Panc1 (cell line): ENCODE measurements at places on chromosomes 3 and 15. TPM values are rescaled to one million over a fixed set of nuclear protein-coding genes. Genes with fewer than 3 reads are reported as not detected.

GRCh38 chr3:31804251-31805051, 176.6 kb downstream of the OSBPL10 start:
- no peaks in the 10 kb centered on the region for H3K36me3 ChIP-seq
- no peak overlapping the region for H3K4me3 ChIP-seq
- H3K27ac ChIP-seq: no peak overlapping the region
- no peaks in the 10 kb centered on the region for H3K27me3 ChIP-seq

DNA sequence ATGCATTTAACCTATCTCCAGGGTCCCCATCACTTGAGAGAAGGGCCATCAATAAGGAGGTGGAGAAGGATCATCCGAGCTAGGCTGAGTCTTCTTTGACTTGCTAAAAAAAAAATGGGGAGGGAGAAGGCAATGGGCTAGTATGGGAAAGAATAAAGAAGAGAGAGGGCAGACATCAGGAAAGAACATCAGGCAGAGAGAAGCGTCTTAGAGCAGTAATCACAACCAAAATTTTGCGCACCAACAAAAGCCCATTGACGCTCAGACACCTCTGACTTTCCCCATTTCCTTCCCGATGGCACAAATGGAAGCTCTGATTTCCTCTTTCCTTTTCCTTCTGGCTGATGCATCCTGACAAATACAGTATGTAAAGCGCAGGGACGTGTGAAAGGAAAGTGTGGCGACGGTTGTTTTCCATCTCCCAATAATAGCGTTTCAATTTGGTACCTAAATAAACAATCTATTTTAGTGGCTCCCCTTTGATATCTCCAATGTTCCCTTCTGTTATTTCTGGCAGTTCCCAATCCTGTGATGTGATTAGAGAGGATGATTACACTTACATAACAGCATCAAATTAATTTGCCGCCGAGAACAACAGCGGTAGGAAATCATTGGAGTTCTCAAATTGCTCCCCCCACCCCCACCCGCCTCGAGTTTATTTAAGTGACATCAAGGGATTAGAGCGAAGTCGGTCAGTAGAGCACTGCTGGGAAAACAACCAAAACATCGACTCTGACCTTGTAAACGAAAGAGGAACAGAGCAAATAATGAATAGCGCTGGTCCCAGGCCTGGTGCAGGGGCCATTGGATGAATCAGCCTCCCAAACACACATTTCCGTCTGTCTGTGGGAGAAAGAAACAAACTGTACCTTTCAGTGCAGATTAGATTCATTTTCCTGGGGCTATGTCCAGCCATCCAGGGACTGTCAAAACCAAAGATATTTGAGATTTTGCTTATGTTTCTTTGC, 273.3 kb upstream of the ICE2 start:
- no peak for DNase-seq
- H3K27ac ChIP-seq: no peak overlapping the region
- no peaks in the 10 kb centered on the region for H3K36me3 ChIP-seq
- peaks cover 2% of the 10 kb centered on the region; the same call in 1 of the 2 replicates for H3K27me3 ChIP-seq
- no peak overlapping the region for H3K4me3 ChIP-seq

DNA sequence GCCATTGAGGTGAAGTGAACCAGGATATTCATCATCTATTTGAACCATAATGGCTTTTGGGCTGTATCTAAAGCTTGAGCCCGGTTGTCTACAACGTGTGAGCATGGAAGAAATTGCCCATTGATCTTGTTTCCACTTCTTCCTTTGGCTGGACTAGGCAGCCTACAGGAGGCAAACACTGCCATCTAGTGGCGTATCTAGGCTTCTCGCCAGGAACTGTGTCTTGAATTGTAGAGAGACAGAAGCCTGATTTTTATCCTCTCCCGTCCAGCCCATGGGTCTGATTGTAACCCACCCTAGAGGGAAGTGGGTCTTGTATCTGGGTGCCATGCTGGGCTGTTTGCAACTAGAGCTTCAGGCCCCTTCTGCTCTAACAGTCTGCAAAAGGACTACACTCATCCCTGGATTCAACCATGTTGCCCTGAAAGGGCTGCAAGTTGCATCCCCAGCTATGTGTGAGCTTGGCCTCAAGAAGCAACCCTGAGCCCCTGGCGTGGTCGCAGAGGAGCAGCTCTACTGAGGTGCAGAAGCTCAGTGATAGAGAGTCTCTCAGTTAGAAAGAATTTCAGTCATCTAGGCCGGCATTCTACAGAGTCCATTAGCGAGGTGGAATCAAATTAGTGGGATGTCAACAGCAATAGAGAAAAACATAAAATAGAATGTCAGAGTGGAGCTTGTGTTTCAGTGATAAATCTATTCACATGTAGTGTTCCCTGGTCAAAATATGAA, 170.2 kb upstream of the UMPS start:
- DNase-seq: peak; percentile 64
- no peaks in the 10 kb centered on the region for H3K4me1 ChIP-seq
- H3K27ac ChIP-seq: no peak overlapping the region
- no peaks in the 10 kb centered on the region for H3K36me3 ChIP-seq
- H3K27me3 ChIP-seq: peaks cover 21% of the 10 kb centered on the region
- no peak overlapping the region for H3K4me3 ChIP-seq

- no peak overlapping the region for H3K4me3 ChIP-seq
- no peaks in the 10 kb centered on the region for H3K36me3 ChIP-seq
- H3K27ac ChIP-seq: peak overlapping the region; percentile 48; the same call in 1 of the 2 replicates
- no peaks in the 10 kb centered on the region for H3K27me3 ChIP-seq
- DNase-seq: no peak
- H3K4me1 ChIP-seq: peaks cover 22% of the 10 kb centered on the region
Observed at GRCh38 chr3:24367216-24367615, 127.4 kb downstream of the THRB start.

GRCh38 chr15:65245096-65245856, 34.0 kb upstream of the CILP start:
- H3K27ac ChIP-seq: no peak overlapping the region
- H3K4me3 ChIP-seq: no peak overlapping the region
- no peak for DNase-seq
- no peaks in the 10 kb centered on the region for H3K36me3 ChIP-seq
- no peaks in the 10 kb centered on the region for H3K27me3 ChIP-seq

DNA sequence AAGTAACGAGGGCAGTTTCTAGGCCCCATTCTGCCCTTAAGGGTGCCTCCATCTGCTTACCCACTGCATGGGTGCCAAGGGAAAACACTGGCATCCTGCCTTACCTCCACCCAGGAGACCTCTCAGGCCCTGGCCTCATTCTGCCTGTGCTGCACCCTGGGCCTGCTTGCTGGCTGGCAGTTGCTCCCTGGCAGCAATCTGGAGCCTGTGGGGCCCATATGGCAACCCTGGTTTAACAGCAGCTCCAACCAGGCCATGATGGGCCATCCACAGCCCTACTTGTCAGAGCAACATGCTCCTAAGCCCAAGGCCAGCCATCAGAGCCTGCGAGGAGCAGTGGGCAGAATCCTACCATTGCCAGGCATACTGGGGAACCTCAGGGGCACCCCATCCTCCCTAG, 3.7 kb downstream of the C3orf18 start:
- H3K27ac ChIP-seq: no peak overlapping the region
- no peak for DNase-seq
- peaks cover 9% of the 10 kb centered on the region for H3K4me1 ChIP-seq
- H3K27me3 ChIP-seq: no peaks in the 10 kb centered on the region

GRCh38 chr15:41609123-41609522, 50.1 kb downstream of the TYRO3 start:
- no peak overlapping the region for H3K27ac ChIP-seq
- no peaks in the 10 kb centered on the region for H3K27me3 ChIP-seq
- H3K36me3 ChIP-seq: no peaks in the 10 kb centered on the region
- H3K4me3 ChIP-seq: no peak overlapping the region

DNA sequence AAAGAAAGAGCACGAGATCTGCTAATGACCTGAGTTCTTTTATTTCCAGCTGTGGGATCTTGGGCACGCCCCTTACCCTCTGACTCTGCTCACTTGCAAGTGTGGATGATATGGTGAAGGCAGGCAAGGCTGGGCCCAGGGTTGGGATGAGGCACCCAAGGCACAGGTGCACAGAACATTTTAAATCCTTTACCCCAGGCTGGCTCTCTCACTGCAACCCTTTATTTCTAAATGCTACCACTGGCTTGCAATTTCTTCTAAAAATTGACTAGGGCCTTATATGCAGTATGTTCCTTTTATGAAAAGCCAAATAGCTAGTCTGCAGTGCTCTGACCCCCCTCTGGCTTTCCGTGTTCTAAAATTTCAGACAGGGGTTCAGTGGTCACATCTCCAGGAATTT, 237.7 kb downstream of the VPS13C start:
- DNase-seq: no peak
- peaks cover 3% of the 10 kb centered on the region; the same call in 1 of the 2 replicates for H3K27me3 ChIP-seq
- no peak overlapping the region for H3K4me3 ChIP-seq
- H3K4me1 ChIP-seq: no peaks in the 10 kb centered on the region

DNA sequence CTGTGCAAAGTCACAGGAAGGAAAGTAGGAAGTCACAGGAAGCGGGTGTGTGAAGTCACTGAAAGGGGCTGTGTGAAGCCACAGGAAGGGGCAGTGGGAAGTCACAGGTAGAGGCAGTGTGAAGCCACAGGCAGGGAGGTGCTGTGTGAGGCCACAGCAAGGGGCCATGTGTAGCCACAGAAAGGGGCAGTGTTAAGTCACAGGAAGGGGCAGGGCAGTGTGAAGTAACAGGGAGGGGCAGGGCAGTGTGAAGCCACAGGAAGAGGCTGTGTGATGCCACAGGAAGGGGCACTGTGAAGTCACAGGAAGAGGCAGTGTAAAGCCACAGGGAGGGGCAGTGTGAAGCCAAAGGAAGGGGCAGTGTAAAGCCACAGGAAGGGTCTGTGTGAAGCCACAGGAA, 36.5 kb downstream of the GASK1A start:
- no peak for DNase-seq
- H3K36me3 ChIP-seq: no peaks in the 10 kb centered on the region
- H3K4me1 ChIP-seq: no peaks in the 10 kb centered on the region
- no peak overlapping the region for H3K27ac ChIP-seq

- no peak for DNase-seq
- no peaks in the 10 kb centered on the region; the same call in 1 of the 2 replicates for H3K27me3 ChIP-seq
- no peaks in the 10 kb centered on the region; the same call in 1 of the 2 replicates for H3K4me1 ChIP-seq
- H3K4me3 ChIP-seq: no peak overlapping the region
Observed at GRCh38 chr15:99963096-99963825, 230.0 kb upstream of the LYSMD4 start.

DNA sequence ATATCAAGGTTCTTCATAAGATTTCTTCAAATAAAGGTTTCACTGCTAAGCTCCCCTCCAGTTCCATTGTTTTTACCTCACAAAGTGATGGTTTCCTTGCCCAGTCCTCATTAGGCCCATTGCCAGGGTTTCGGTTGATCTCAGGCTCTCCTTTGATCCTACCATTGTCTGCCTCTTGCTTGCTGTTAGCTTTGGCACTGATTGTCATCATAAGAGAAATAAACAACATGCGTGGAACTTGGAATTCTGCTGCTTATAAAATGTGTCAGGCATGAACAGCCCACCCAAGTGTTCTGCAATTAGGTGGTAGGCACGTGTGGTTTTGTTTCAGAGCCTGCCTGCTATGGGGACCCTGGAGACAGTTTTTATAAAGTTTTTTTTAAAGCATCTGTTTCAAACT, 107.6 kb upstream of the BFSP2 start:
- H3K27ac ChIP-seq: no peak overlapping the region
- H3K4me1 ChIP-seq: peaks cover 3% of the 10 kb centered on the region; the same call in 1 of the 2 replicates
- H3K36me3 ChIP-seq: no peaks in the 10 kb centered on the region
- H3K27me3 ChIP-seq: no peaks in the 10 kb centered on the region; the same call in 1 of the 2 replicates
- no peak for DNase-seq
- H3K4me3 ChIP-seq: no peak overlapping the region

- no peaks in the 10 kb centered on the region; the same call in 1 of the 2 replicates for H3K4me1 ChIP-seq
- no peak overlapping the region for H3K4me3 ChIP-seq
- no peak for DNase-seq
- H3K27me3 ChIP-seq: no peaks in the 10 kb centered on the region
- H3K36me3 ChIP-seq: peaks cover 11% of the 10 kb centered on the region
- H3K27ac ChIP-seq: no peak overlapping the region
Observed at GRCh38 chr15:57253500-57253899, 122.8 kb upstream of the CGNL1 start.

DNA sequence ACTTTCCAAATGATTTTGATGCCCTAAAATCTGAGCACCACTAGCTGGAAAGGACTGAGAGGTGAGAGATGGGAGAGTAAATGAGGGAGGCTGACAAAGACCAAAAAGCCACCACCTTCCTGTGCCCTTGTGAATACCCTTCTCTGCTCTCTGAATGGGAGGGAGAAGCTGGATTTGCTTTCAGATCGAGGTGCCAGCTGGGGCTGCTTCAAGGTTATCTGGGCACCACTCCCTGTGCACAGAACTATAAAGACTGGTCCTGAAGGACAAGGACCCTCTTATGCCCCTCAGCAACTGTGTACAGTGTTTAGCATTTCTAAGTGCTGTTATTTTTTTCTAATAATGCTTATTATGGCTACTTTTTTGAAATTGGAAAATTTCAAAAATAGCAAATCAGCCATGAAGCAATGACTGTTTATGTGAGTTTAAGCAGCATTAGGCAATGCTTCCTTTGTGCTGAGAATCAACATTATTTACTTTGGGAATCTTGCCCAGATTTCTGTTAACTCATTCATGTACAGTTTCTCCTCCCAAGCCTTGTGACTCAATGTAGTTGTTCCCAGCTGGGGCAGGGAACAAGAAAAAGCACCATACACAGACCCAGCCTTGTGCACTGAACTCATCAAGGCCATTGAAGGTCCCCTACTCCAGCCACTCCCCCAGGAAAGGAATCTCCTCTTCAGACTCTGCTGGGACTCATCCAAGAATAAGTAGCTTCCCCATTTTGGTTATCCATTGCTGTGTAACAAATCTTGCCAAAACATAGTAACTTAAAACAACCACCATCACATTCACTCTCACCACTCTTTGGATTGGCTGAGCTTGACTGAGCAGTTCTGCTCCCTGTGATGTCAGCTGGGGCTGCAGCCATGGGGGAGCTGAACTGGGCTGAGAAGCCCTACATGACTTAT, 37.3 kb upstream of the CDV3 start:
- no peaks in the 10 kb centered on the region for H3K36me3 ChIP-seq
- peaks cover 13% of the 10 kb centered on the region for H3K4me1 ChIP-seq
- DNase-seq: no peak
- H3K27me3 ChIP-seq: no peaks in the 10 kb centered on the region

DNA sequence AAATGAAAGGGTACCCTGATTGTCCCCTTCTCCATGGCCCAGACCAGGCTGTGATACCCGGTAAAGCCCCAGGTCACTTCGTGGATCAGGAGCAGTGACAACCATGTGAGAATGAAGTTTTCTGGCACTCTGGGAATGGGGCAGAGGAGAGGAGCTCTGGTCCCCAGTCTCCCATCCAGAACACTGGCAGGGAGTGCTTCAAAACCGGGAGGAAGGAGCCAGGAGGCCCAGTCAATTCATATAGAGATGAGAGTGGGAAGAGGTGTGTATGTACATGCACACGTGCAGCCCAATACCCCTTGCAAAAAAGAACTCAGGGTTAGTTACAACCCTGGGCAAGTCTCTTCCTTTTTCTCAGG, 101.4 kb upstream of the TLE3 start:
- no peak overlapping the region for H3K4me3 ChIP-seq
- H3K27ac ChIP-seq: no peak overlapping the region; the same call in 1 of the 2 replicates
- DNase-seq: no peak

GRCh38 chr15:61081027-61081322, 148.1 kb downstream of the RORA start:
- no peak overlapping the region for H3K27ac ChIP-seq
- H3K4me3 ChIP-seq: no peak overlapping the region
- no peaks in the 10 kb centered on the region for H3K36me3 ChIP-seq
- H3K4me1 ChIP-seq: no peaks in the 10 kb centered on the region
- peaks cover 4% of the 10 kb centered on the region for H3K27me3 ChIP-seq

GRCh38 chr3:47073685-47074084, 90.2 kb downstream of the SETD2 start:
- no peaks in the 10 kb centered on the region for H3K4me1 ChIP-seq
- no peaks in the 10 kb centered on the region for H3K27me3 ChIP-seq
- H3K4me3 ChIP-seq: no peak overlapping the region
- peaks cover 3% of the 10 kb centered on the region; the same call in 1 of the 2 replicates for H3K36me3 ChIP-seq
- no peak overlapping the region for H3K27ac ChIP-seq

CKMT1A gene
- total RNA-seq: 4.6 TPM

EXD1 gene
- total RNA-seq: 0.15 TPM

ANAPC13 gene
- 68.8 TPM for total RNA-seq

SEMA6D gene
- total RNA-seq: 0.03 TPM

GADL1 gene
- not detected for total RNA-seq

ZPLD1 gene
- not detected for total RNA-seq

PAQR5 gene
- 2.0 TPM for total RNA-seq
